T47D (cell line): ENCODE measurements at places on chromosomes 16 and 17.

- no peak for DNase-seq
Observed at GRCh38 chr16:54630284-54630967, 300.2 kb upstream of the IRX5 start.

DNA sequence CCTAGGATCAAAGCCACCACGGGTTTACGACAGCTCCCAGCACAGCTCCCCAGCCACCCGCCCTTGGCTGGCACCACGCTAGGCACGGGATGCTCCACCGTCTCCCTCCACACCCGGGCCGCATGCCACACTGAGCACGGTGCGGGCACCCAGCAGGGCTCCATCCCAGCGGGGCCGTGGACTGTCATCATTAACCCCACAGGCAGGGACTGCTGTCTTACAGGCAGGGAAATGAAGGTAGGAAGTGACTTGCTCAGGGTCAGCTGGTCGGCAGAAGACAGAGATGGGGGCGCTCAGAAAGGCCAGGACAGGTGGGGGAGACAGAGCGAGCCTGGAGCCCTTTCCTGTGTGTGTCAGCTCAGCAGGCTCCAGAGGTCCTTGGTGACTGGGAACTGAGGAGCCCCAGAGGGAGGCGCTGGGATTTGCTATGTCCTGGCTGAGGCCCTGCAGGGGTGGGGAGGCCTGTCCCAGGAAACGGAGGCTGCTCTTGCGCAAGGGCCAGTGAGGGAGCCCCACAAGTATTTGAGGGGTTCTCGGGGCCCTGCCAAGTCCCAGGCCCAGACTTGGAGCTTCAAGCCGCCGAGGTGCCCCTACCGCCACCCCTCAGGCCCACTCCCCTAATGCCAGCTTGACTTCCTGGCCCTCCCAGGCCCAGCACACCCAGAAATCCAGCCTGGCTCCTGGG is 3.2 kb downstream of the UBALD1 start:
- no peak for DNase-seq

DNA sequence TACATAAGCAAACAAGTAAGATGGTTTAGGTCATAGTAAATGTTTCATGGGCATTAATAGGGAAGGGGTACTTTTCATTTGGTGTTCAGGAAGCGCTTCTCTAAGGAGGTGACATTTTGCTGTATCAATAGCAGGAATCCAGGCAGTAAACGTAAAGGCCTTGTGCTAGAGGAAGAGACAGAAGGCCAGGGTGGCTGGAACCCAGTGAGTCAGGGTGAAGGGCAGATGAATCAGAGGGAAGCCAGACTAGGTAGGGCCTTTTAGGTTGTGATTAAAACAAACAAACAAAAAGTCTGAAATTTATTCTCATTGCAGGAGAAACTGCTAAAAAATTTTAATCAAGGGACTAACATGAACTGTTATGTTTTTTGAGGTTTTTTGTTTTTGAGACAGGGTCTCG is 6.5 kb downstream of the BMERB1 start:
- no peak for DNase-seq

DNA sequence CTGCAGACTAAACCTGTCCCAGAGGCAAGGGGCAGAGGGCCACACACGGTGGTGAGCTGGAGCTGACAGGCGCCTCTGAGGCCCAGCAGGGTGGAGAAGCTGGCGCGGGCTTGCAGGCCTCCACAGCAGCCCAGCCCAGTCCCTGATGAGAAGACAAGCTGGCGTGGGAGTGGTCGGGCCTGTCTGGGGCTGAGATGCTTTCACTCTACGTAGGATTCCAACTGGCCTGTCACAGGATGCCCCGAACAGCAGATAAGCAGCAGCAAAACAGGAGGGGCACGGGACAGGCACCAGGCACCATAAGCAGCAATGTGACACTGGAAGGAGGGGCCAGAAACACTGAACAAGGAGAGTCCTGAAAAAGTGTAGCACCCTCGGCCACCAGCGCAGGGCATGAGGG is 40.1 kb downstream of the PEMT start:
- no peak for DNase-seq

DNA sequence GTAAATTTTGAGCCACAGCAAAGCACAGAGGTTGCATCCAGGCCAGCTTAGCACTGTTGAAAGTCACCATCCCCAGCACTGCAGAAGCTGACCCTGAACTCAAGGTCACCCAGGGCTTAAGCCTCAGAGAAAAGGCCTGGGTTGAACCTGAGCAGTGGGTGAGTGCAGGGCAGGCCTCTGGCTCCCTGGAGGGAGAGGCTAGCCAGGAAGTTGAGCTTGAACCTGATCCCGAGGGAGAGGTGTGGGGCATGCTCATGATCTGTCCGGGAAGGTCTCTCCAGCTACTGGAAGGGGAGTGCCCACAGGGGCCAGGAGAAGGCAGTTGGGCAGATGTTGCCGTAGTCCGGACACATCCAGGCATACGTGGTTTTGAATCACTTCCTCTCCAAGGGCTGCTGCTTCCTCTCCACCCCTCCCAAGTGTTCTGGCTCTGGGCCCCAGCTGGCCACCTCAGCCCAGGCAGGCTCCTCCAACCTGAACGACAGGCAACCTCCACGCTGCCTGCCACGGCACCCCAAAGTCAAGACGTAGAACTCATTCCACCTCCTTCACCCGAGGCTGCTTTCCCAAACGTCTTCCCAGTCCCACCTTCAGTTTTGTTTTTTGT is 18.4 kb downstream of the CARHSP1 start:
- DNase-seq = no peak

DNA sequence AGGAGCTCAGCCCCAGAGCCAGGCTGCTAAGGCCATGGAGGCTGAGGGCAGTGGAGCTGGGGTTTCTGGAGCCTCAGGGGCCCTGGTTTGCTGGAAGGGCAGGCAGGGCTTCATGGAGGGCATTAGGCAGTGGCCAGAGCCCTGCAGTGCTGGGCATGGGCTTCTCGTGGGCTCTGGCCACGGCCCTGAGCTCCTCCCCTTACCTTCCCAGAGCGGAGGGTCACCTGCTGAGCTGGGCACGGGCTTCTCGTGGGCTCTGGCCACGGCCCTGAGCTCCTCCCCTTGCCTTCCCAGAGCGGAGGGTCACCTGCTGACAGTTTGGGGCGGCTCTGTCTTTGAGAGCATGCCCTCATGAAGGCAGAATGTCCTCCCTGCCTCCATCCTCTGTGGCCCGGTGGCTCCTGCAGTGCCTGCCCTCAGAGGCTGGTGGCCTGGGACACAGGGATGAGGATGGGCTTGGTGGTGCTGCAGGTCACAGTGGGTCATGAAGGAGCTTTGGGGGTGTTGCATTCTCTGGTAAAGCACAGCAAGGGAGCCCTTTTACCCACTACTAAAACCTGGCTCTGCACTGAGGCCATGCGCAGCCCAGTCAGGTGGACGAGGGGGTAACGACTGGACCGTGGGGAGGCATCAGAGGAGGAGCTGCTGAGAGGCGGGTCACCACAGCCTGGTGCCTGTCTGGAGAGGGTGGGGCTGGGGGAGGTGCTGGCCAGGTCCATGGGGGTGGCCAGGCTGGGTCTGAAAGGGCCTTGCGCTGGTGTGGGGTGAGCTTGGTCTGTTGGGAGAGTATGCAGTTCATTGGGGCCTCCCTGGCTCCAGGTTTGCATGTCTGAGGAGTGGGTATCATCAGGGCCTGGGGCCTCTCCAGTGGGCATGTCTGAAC is 2.9 kb upstream of the RNPS1 start:
- DNase-seq = no peak

DNA sequence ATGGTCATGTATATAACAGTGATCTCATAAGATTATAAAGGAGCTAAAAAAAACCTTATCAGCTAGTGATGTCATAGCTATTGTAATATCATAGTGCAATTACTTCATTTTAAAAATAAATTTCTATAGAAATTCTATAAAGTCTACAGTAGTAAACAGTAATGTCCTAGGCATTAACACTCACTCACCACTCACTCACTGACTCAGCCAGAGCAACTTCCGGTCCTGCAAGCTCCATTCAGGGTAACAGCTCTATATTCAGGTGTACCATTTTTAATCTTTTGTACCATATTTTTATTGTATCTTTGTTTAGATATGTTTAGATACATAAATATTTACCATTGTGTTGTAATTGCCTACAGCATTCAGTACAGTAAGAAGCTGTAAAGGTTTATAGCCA is 524.4 kb upstream of the CDH5 start:
- no peak for DNase-seq

GRCh38 chr17:60599220-60599619 is 773 bp upstream of the PPM1D start:
- DNase-seq = no peak

GRCh38 chr16:87611456-87611855 is 9.1 kb downstream of the JPH3 start:
- DNase-seq = no peak

DNA sequence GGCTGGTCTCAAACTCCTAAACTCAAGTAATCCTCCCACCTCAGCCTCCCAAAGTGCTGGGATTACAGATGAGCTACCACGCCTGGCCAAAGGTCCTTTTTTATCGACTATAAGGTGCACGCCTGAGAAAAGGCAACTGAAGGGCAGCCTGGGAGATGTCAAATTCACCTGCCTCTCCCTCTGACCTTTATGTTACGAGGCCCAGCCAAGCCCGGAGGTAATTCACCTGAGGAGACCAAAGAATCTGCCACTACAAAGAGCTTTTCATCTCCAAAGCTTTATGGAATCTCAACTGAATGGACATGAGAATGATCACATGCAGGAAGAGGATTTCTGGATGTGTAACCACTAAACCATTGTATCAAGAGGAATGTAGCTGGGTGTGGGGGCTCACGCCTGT is 37.2 kb downstream of the LYRM1 start:
- no peak for DNase-seq

DNA sequence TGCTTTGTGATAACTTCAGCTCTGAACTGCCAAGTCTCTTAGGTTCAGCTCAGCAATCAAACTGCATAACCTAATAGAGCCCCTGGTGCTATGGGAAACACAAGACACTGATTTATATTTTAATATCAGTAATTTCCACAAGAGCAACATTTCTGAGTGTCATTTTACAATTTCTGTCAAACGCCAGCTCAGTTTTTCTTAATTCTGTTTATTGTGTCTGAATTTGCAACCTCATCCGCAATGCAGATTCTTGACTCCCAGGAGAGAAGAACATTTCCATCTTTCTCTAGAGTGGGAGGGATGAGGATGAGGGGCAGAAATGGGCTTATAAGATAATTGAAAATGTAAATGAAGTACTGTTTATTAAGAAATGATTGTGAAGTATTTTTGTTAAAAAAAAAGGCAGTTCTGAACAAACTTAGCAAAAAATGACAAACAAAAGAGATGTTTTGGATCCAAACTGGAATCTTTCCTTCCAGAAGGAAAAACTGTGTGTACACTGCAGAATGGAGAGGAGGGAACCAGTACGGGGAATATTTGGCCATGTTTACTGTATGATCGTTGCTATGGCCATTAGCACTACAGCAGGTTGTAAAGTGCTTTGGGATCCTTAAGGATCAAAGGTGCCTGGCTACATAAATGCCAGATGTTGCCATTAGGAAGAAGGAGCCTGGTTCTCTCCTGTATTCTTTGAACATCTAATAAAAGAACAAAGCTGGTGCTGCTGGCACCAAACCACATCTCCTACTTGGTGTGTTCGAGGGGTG is 7.4 kb upstream of the PMFBP1 start:
- no peak for DNase-seq

- DNase-seq = no peak
Observed at GRCh38 chr16:73874324-73874723, 422.3 kb upstream of the PSMD7 start.

DNA sequence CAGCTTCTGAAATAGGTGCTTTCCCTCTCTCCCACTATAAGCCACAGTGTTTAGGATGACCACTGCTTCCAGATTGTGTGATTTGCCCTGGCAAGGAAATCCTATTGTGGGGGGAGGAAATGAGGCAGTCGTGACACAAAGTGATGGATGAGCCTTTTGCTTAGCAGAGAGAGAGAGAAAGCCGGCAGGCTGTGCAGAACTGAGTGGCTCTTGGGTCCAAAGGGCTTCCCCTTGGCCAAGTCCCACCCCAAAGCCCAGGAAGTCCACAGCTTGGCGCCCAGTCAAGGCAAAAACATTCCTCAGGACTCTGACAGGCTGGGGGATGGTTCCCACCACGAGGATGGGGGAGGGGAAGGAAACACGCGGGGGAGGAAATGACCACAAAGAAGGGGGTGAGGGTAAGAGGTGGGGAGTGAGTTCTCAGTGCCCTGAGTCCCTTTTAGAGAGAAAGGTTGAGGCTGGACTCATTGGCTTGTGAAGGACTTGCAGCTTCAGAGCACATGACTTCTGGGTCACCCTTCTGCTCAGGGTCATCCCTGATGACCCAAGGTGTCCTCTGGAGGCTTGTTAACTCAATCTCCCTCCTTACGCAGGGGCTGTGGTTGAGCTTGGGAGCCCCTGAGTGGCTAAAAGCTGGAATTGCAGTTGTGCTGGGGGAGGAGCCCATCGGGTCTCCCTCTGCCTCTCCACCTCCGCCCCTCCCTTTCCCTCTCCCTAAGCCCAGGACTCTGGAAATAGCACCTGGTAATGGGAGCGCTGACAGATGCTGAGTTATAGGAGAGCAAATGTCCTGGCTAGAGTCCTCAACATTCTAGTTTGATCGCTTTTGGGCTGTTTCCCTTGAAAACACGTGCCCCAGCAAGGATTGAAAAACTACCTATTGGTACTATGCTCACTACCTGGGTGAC is 10.3 kb upstream of the MSL1 start:
- DNase-seq = peak; percentile 78

DNA sequence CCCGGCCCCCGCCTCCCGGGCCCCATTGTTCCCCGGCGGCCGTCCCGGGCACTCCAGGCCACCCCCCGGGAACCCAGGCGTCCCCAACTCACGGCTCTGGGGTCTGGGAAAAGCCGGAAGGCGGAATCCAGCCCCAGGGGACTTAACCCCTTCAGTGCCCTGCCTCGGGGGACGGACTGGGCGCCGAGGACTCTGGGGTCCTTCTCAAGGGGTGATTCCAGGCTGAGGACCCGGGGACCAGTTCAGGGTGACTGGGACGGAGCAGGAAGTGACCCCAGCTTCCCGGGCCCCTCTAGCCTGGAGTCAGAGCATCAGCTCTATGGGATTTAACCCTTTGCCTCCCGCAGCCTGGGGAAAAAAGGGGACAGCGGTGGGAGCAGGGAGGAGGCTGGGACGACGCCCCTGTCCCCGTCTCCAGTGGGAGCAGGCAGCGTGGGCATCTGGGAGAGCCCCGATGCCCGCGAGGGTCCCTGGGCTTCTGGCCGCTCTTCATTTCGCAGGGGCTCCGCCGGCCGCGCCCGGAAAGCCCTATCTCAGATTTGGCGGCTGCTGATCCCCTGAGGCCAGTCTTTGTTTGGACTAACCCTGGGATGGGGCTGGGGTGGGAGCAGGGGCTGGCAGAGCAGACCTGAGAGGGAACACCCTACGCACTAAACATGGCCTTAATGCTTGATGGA is at the start of gene ZNF629:
TSS of gene ZNF629 (minus strand) at position 270 of the 677 bp plus-strand sequence. CDS start 2,723 bp downstream, outside the sequence.
- DNase-seq = peak; percentile 80

GRCh38 chr16:85759136-85759535 is 8.2 kb upstream of the C16orf74 start:
- no peak for DNase-seq

DNA sequence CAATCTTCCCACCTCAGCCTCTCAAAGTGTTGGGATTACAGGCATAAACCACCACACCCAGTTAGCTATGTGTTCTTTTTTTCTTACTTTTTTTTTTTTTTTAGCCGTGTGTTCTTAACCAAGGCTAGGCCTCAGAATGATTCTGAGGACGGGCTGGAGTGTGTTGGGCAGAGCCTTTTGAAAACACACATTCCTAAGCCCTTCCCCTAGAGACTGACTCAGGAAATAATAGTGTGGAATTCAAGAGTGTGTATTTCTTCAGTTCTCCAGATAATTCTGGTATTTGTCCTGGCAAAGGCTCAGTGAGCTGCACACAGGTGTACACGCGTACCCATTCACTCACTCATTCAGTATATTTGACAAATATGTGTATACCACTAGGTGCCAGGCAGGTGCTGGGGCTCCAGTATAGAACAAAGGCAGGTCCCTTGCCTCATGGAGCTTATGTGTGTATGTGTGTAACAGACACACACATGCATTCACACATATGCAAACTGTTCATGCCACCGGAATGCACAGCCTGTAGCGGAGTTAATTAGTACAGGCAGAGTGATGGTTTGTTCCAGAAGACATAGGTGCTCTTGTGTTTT is 19.4 kb upstream of the NFATC3 start:
- no peak for DNase-seq
